Stimulated activated CD4-positive, alpha-beta T cell treated with anti-CD3 and anti-CD28 coated beads, Interleukin-2, amount 100 ng/mL, for 48 hours (primary cell): ENCODE measurements at places on chromosomes 5 and 9.

GRCh38 chr9:16312962-16313546 is 557.4 kb downstream of the BNC2 start:
- no peak for DNase-seq

DNA sequence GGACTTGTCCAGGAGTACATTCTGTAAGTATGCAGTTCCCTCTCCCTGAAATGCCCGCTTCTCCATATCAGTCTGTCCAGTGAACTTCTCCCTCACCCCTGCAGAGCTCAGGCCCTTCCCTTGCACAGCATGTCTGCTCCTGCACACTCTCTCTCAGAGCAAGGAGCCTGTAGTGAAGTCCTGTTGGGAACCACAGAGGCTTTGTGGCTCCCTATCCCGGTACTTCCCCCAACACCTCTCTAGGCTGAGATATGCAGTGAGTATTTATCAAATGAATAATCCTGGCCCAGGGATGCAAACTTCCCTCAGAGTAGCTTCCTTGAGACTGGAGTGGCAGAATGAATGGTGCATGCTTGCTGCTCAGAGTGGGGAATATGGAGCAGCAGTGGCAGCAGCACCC is 48.8 kb downstream of the POC5 start:
- DNase-seq: no peak

DNA sequence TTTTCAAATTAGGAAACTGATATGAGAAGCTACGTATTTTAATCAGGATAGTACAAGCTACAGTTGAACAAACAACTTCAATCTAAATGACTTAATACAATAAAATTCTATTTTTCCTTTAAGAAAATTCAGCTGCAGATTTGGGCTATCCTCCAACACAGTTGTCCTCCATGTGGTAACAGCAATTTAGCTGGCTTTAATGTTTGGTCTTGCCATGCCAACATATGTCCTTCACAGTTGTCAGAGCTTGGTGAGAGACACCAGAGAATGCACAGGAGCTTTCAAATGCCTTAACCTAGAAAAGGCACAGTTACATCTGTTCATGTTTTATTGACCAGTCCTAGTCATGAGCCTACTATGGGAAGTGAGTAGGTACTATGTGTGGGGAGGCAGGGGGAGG is 10.8 kb downstream of the FAM174A start:
- no peak for DNase-seq

DNA sequence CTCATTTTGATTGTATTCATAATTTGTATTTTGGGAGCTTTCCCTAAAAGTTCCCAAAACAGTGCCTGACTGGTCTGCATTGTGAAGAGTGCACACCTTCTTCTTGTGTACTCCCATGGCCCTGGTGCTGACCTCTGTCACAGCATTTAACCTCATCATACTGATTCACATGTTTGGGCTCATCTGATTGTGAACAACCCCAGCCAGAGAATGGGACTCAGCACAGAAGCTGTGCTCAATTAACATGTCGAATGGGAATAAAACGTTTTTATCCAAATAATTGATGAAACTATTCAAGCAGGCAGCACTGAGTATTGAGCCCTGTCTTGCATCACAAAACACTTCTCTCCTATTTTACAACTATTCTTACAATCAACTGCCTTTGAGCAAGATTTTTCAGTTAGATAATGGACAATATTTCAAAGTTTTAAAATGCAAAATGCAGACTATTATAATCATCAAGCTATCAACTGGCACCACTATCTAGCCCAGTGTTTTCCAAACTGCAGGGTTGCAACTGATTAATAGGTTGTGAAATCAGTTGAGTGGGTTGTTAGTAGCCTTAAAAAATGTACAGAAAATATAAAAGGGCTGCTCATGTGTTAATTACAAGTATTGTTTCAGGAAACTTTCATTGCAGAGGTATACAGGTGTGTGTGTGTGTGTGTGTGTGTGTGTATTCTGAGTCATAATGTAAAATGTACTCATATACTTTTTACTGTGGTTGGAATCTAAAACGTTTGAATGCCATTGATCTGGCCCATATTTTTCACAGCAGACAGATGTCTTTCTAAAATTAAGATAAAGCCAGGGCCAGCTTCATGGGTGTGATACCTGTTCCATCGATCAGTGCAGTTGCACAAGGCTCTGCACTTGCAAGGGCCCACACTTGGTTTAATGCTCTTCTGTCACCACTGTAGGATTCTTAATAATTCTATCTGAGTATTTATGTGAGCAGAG is 190.5 kb downstream of the PIK3R1 start:
- no peak for DNase-seq

DNA sequence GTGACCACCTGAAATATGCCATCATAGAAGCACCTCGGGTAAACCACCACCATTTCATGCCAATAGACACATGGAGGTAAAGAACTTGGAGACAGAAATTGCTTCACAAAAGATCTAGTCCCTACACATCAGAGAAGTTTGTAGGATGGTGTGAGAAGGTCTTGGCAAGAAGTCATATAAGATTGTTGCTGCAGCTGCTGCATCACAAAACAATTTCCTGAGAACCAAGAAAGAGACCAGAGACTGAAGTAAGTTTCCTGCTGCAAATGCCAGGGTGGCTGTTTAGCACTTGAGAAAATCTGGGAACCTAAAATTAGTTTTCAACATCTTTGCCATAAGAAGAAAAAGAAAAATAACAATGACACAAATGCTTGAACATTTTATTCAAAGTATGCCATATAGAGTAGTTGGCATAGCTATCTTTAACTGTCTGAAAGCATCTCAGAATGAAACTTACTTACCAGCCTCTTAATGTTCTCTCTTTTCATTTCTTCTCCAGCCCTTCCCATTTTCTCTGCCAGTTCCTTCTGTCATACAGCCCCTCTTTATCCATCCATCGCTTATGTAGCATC is 114.3 kb downstream of the KCTD16 start:
- DNase-seq: no peak

DNA sequence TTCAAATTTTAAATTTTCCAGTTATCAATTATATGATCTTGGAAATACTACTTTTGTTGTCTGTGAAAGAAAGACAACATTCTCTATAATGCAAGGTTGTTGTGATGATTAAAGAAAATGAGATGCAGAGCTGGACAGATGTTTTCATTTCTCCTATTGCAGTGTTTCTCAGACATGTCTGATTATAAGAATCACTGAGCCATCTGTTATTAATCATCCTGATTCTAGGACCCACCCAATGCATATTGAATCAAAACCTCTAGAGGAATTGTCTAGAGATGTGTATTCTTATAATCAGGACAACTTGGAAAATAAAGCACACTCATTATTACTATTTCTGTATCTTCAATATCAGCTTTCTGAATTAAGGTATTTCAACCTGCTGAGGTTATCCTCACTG is 121.1 kb upstream of the ASTN2 start:
- DNase-seq: no peak

DNA sequence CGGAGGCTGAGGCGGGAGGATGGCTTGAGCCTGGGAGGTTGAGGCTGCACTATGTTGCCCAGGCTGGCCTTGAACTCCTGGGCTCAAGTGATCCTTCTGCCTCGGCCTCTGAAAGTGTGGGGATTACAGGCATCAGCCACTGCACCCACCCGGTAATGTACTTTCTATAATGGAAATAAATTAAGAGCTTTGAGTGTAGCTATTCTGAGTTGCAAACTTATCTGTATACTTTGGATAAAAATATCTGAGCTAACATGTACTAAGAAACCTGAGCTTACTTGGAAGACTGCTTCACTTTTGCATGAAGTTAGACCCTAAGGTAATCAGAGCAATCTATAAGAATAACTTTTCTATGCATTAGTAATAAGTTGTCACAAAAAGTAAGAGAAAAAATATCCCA is 50.0 kb downstream of the UNC13B start:
- no peak for DNase-seq

GRCh38 chr5:109630093-109630492 is 59.6 kb upstream of the MAN2A1 start:
- DNase-seq: no peak

- no peak for DNase-seq
Measured at GRCh38 chr5:36360307-36360706, 58.6 kb upstream of the RANBP3L start.

DNA sequence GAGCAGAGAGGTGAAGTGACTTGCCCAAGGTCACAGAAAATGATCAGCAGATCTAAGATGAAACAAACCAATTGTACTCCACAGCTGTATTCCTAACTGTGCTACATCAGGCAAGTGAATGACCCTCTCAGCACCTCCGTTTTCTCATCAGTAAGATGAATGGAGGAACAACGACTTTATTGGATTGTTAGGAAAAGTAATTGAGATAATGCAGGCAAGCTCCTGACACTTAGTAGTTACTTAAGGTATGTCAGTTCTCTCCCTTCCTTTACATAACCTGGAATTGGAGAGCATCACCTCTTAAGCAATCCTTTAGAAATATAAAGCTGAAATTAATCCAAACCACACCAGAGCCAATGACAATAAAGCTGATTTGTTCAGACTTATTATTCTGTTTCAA is 451.2 kb upstream of the CD180 start:
- DNase-seq: no peak

GRCh38 chr5:8517456-8517855 is 648.5 kb downstream of the MTRR start:
- no peak for DNase-seq

DNA sequence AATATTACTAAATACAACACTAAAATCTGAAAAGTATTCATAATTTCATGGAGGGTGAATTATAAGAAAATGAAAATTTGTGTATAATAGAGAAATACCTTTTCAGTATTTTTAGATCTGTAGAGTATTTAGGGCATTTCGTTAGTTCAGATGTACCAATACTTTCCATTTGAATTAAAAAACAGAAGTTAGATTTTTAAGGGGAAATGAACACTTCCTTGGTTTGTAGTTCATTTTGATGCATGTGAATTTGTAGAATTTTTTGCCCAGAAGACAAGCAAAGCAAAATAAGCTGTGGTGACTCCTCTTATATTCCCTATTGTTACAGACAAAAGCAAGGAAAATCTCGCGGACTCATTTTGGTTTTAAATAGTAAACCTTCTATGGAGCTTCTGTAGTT is 209.0 kb upstream of the RPS23 start:
- no peak for DNase-seq

DNA sequence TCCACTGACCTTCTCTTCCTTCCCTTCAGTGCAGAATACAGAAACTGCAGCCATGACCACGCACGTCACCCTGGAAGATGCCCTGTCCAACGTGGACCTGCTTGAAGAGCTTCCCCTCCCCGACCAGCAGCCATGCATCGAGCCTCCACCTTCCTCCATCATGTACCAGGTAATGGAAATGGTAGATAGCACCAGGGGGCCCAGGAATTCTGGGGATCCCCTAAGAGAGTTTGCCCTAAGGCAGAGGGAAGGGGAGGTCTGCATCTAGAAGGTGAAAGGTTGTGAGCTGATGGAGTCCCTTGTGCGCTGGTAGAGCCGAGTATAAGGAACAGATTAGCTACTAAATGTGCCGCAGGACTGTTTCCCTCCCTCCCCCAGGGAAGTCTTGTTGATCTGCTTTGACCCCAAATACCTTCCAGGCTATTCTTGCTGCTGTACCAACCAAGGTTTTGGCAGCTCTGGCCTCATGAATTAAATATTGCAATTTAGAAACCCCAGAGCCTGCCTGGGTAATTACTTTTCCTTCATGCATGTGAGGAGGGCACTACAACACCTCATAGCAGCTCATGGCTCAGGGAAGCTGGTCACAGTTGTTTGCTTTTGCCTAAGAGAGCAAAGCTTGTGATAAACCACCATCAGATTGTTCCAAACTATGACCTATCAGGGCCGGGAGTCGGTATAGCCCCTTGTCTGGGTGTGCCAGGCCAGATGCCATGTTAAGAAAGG is 19.6 kb downstream of the CYFIP2 start:
- DNase-seq: no peak

- DNase-seq: no peak
Measured at GRCh38 chr9:93238953-93239925, 55.3 kb downstream of the WNK2 start.

DNA sequence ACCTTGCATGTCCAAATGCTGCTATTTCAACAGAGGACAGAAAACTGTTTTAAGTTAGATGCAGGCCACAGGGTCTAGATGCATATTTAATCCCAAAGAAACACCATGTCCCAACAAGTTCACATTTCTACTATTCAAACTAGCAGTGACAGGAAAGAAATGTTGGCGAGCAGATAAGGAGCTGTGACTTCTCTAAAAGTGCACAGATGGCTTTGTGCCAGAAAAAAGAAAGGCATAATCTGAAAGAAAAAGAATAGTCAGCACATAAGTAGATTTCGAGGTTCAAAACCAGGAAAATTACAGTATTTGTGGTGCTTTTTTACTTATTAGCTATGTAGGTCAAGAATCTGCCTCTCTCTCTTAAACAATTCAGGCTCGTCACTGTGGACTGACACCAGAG is 178.3 kb downstream of the DNAH5 start:
- DNase-seq: no peak

DNA sequence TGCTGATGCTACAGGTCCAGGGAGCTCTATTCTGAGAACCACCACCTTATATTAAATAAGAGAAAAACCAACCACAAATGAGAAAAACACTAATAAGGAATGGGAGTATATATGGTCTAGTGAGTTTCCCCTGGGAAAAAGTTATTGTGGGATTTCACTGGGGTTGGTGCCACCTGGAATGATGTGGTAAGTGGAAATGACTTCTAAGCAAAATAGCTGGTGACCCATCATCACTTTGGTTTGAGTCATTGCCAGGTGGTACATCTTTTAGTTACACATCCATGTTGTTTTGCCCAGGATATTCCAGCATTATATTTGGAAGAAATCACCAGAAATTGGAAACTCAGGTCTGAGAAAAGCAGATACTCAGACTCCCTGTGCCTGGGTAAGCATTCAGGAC is 437.3 kb downstream of the DTWD2 start:
- DNase-seq: no peak

- peak; percentile 3 for DNase-seq
Measured at GRCh38 chr5:94968507-94969095, 316.3 kb downstream of the MCTP1 start.

DNA sequence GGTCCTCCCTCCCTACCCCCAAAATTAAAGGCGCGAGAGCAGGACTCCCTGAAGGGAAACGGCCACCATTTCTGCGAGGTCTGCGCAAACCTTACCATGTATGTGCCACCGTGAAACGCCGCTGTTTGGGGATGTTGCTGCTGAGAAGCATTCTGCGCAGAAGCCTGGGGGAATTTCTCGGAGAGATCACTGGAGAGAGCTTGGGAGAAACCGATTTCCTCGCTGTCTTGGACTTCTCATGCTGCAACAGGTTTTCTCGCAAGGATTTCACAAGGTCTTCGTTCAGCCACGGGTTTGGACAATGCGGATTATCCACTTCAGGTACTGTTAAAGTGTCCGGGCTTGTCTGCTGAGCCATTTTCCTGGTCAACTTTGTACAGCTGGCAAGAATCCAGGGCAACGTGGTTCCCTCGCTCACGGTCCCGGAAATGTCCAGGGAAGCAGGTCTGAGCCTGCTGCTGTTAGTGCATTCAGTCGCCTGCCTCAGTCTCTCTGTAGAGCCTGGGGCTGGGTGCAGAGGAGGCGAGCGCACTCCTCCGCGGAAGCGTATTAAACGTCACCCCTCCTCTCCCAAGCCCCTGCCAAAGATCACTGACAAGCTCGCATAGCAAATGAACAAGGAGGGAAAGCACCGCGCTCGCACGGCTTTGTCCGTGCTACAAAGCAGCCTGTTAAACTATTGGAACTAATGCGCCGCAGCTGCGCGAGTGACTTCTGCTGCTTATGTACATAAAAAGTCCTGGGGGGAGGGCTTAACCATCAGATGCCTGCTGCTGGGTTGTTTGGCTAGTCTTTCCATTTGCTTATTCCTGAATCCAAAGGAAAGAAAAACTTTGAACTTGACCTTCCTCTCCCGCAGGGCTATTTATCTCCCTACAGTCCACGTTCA is 125.1 kb downstream of the PDE4D start:
- DNase-seq: no peak

- no peak for DNase-seq
Measured at GRCh38 chr5:119346394-119346793, 9.4 kb upstream of the TNFAIP8 start.
